ENCODE measurements at places on chromosomes 7 and 10. TPM values are rescaled to one million over a fixed set of nuclear protein-coding genes. Genes with fewer than 3 reads are reported as not detected.

DNA sequence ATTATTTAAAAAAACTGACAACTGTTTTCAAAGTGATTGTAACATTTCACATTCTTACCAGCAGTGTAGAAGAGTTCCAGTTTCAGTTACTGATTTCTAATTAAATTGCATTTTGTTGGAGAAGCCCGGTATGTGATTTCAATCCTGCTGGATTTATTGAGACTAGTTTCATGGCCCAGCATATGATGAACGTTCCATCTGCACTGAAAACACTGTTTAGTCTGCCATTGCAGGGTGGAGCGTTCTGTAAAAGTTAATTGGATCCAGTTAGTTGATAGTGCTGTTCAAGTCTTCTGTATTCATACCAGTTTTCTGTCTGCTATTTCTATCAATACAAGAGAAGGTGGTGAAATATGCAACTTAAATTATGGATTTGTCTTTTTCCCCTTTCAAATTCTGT lies 37.3 kb upstream of the CCNY start:
- no peak for DNase-seq

DNA sequence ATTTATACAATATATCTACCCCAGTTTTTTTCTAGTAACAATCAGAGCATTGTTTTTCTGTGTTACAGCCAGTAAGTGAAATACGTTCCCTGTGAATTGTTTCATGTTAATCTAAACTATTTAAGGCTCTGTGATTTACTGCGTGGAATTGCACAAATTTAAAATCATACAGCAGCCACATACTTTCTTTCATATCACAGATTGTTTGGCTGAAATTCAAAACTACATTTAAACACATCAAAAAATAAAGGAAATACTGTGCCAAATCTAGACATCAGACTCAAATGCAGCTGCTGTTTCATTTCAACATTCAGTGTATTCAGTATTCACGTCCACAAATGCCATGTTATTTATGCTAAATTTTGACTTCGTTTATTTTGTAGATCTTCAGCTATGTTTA lies 242.6 kb upstream of the HGF start:
- DNase-seq, result no peak

- no peak for DNase-seq
Observed at GRCh38 chr7:50659329-50659965, 94.2 kb upstream of the DDC start.

DNA sequence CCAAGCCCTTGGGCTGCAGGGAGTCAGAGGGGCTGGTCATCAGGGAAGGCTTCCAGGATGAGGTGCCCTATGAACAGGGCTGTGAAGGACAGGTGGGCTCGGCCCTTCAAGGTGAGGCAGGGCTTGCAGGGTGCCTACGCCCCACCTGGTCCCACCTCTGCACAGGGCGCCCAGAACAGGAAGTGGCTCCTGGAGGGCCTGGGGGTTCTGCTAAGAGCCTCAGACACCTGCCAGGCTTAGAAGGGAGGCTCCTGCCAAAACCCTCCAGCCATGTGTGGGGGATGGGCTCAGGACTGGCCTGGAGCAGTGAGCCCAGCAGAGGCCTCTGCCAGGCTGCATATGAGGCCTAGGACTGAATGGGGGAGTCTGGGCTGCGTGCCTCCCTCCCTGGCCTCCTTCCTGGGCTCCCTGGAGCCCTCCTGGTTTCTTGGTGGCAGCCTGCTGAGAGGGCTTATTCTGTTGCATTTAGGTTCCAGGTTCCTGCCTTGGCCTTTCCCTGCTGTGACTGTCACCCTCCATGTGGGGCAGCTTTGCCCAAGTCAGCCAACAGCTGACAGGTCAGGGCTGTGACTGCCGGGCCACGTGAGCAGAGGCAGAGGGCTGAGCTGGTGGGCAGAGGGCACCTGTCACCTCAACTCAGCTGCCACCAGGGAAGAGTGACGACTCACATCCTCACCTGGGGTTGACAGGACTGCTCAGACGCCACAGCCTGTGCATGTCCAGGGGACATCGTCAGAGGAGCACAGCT lies 45.2 kb upstream of the MSMB start:
- DNase-seq, result no peak

GRCh38 chr10:89771684-89772083 lies 70.3 kb downstream of the KIF20B start:
- no peak for DNase-seq

- DNase-seq, result no peak
Observed at GRCh38 chr7:107501593-107501992, 31.7 kb downstream of the GPR22 start.

DNA sequence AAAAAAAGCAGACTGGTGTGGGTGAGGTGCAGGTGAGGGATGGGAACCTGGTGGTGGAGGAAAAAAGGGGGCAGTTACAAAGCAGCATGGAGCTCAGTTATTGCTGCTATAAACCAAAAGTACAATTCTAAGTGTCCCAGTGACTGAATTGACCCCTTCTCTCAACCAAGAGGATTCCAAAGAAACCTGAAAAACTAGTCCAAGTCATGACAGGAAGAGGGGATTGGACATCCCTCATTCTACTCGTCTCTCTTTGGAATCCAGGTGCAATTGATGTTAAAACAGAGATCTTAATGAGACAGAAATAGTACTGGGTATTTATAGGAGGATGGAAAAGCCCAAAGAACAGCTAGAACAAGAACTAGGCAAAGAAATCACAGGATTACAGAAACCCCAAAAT lies 322.3 kb upstream of the IGFBP3 start:
- no peak for DNase-seq

- DNase-seq, result no peak
Observed at GRCh38 chr7:28292834-28293526, 112.4 kb upstream of the JAZF1 start.

DNA sequence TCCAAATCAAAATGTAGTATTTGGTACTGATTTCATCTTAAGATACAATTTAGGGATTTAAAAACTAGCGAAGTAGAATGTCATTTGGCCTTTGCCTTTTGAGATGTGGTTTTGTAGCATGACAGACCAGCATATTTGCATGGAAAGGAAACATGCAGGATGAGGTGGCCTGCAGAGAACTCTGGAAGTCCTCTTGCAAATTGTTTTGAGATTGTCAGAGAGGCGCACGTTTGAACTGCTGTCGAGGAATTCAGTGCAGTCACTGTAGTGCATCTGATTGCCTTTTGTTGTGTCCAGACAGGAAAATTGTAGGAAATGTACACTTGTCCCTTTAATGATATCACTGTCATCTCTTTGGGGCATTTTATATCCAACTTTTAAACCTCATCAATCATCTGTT lies 136.7 kb downstream of the CELF2 start:
- DNase-seq, result no peak

GRCh38 chr7:155531681-155532080 lies 14.7 kb downstream of the CNPY1 start:
- no peak for DNase-seq

- DNase-seq, result no peak
Observed at GRCh38 chr7:22683379-22683778, 43.6 kb upstream of the IL6 start.

DNA sequence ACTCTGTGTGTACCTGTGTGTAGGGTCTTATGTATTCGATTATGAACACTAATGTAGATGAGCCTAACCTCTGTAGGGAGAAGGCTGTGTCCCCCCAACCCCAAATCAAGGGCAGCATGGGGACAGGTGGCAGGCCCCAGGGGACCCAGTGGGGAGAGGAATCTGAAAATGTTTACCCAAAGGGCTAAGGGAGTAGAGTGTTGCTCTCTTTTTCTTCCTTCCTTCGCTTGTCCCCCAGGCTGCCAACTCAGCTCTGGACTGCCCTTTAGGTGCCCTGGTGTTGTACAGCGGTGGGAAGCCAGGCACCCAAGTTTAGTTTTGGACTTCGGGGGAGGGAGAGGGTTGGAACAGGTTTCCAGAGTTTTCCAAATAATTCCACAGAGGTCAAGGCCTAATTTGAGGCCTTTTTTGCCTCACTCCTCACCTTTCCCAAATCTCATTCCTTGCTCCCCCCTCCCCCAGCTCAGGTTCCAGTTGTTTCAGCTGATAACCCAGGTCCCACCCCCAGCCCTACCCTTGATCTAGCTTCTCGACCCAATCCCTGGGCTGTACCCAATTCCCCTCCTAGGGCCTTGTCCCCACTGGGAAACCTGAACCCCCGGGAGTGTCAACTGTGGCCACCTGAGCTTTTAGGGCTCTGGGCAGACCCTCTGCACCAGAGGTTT lies 9.1 kb upstream of the PAX2 start:
- no peak for DNase-seq

GRCh38 chr7:117889611-117890010 lies 16.4 kb upstream of the CTTNBP2 start:
- DNase-seq, result no peak

DNA sequence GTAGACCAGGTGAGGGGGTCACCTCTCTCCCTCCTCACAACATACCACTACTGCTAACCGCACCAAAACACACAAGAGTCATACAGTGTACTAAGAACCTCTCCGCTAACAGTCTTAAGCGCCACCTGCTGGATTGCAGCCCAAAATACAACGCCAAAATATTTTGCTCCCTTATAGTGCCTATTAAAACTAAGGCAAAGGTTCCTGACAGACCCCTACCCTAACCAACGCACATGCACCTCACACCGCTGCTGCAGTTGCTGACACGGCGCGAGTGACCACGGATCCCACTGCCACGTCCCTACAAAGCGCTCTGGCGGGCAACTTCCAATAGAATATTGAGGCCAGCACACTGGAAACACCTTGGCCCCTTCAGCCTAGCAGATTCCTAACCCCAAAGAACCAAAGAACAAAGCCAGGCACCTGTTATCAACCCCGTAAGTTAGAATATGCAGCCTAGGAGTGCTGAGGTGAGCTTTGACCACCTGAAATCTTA lies 563.6 kb upstream of the SEMA3D start:
- DNase-seq, result no peak

DNA sequence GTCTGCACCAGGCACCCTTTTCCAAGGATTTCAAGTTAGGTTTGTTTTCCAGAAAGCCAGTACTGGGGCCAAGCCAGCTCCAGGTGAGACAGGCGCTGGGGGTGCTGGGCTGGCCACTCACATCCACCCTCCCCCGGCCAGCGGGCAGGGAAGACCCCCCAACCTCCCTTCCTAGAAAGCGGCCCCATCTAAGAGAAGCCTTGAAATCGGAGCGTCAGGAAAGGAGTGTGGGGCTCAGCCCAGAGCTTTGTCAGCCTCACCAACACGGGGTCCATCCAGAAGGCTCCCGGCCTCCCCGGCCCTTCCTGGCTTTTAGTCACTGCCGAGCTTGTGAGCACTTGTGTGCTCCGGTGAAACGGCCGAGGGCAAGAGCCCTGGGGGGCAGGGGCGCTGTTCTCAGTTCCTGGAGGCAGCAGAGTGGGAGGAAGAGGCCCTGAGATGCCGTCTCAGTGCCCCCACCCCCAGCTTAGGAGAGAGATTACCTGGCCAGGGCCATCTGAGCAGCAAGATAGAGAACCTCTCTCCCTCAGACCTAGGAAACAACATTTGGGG lies 39.6 kb downstream of the PDGFA start:
- DNase-seq, result no peak

- no peak for DNase-seq
Observed at GRCh38 chr10:29878492-29878891, 180.9 kb downstream of the JCAD start.

- no peak for DNase-seq
Observed at GRCh38 chr7:119397156-119397555, 875.8 kb upstream of the KCND2 start.

DNA sequence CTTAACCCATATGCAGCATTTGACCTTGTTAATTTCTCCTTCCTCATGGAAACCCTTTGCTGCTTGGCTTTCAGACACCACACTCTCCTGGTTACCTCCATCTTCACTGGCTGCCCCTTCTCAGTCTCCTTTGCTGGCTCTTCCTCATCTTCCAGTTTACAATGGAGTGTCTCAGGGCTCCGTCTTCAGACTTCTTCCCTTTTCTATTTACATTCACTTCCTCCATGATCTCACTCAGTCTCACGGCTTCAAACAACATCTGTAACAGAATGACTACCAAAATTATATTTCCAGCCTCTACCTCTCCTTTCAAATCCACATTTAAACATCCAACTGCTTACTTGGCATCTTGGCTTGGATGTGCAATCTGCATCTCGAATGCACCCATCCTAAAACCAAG lies 140.4 kb downstream of the DKK1 start:
- no peak for DNase-seq

- no peak for DNase-seq
Observed at GRCh38 chr10:36324831-36325230, 682.7 kb upstream of the FZD8 start.

DNA sequence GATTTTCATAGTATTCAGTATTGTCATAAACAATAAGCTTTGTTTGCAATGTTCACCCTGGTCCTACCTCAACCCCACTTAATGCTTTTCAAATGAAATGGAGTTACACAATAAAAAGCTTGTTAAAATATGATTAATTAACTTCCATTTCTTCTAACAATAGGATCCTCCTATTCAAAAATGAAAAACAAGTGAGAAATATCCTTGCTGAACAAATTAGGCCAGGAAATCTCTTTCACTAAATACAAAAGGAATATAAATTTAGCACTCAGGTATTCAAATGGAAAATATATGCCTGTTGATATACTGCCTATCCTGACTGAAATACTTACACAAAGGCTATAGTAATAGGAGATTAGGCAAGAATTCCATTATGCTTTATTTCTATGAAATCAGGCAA lies 323.4 kb upstream of the GRM3 start:
- DNase-seq, result no peak

DNA sequence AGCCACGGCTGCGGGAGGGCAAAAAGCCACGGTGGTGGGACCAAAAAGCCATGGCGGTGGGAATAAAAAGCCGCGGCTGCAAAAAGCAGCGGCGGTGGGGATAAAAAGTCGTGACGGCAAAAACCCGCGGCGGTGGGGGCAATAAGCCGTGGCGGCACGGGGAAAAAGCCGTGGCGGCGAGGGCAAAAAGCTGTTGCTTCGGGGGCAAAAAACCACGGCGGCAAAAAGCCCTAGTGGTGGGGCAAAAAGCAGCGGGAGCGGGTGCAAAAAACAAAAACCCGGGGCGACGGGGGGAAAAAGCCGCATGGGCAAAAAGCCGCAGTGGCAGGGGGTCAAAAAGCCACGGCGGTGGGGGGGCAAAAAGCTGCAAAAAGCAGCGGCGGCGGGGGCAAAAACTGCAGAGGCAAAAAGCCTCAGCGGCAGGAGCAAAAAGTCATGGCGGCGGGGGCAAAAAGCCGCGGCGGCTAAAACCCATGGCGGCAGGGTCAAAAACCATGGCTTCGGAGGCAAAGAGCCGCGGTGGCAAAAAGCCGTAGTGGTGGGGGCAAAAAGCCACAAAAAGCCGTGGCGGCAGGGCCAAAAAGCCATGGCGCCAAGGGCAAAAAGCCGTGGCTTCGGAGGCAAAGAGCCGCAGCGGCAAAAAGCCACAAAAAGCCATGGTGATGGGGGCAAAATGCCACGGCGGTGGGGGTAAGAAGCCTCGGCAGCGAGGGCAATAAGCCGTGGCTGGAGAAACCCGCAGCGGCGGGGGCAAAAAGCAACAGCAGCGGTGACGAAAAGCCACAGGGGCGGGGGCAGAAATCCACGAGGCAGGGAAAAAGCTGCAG lies 525.8 kb downstream of the ZNF33B start:
- DNase-seq, result no peak

Gene CDK14
- 4.0 TPM for total RNA-seq

Gene AKR1C4
- total RNA-seq, result not detected

Gene PRXL2A
- total RNA-seq, result 0.76 TPM

Gene DGKI
- not detected for total RNA-seq

Gene GRID1
- total RNA-seq, result not detected

Gene DPP6
- total RNA-seq, result not detected

Gene C10orf105
- 0.52 TPM for total RNA-seq

Gene PNLIPRP1
- not detected for total RNA-seq
